ENCODE measurements at places on chromosomes 16 and 17. TPM values are rescaled to one million over a fixed set of nuclear protein-coding genes. Genes with fewer than 3 reads are reported as not detected.

GRCh38 chr16:74034200-74034599 lies 262.4 kb upstream of the PSMD7 start:
- no peaks in the 10 kb centered on the region for H3K36me3 ChIP-seq
- H3K27me3 ChIP-seq = peaks cover 2% of the 10 kb centered on the region
- no peak overlapping the region for H3K27ac ChIP-seq
- H3K4me3 ChIP-seq = no peak overlapping the region

DNA sequence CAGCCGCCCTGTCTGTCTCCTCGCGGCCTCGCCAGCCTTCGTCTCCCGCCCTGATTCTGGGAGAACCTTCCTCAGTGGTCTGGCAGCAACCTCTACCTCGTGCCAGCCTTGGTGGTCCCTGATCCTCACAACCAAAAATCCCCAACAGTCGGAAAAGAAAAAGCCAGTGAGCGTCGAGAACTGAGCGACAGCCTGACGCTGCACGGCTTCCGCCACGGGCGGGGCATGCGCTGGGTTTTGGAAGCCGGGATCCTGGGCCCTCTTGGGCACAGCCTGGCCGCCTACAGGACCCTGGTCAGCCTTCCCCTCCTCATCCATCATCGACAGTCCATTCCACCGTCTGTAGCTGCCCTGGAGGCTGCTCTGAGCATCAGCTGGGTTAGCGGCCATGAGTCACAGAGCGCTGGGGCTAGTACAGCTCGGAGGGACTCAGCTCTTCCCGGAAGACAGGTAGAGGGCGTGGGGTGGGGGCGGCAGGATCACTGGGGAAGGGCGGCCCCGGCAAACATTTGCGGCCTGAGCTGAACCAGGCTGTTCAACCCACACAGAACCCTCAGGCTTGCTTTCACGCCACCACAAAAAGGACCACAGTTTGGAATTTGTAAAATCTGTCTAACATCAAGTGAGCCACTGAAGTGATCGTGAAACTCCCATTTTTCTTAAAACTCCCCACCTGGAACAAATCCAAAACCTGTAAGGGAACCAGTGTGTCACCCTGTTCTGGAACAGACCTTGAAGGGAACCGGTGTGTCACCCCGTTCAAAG lies 55.4 kb upstream of the DOC2B start:
- peaks cover 6% of the 10 kb centered on the region for H3K27me3 ChIP-seq
- H3K27ac ChIP-seq = no peak overlapping the region
- H3K36me3 ChIP-seq = no peaks in the 10 kb centered on the region
- no peak overlapping the region for H3K4me3 ChIP-seq
- no peak for DNase-seq

- H3K27ac ChIP-seq = peak overlapping the region; percentile 63
- peaks cover 29% of the 10 kb centered on the region for H3K36me3 ChIP-seq
These were observed 362.0 kb downstream of the SEC14L1 start for GRCh38 chr17:77502626-77503292.

DNA sequence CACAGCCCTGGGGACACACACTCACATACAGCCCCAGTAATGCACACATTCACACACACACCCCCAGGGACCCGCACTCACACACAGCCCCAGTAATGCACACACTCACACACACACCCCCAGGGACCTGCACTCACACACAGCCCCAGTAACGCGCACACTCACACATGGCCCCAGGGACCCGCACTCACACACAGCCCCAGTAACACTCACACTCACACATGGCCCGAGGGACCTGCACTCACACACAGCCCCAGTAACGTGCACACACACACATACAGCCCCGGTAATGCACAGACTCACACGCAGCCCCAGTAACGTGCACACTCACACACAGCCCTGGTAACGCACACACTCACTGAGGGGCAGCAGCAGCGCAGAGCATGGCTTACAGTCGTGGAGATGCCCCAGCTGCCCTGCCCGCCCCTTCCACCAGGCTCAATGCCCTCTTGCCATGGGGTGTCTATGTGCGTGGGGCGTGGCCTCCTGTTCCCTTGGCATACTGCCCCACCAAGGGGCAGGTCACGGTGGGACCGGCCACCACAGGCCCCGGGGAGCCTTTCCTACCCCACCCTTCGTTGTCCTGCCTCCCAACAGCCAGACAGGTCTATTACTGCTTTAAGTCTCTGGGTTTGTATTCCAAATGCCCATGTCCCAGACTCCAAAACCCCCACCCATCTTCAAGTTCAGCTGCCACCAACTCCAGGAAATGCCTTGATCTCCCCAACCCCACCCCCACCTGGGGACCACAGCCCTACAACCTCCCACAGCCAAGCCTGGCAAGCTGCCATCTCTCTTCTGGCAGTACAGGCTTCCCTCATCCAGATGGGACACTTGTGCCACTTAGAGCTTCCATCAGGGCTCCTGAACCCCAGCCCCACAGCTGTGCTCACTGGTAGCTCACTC lies 2.7 kb downstream of the CCDC102A start:
- H3K27ac ChIP-seq = peak overlapping the region; percentile 84
- peak; percentile 47 for DNase-seq
- H3K36me3 ChIP-seq = peaks cover 4% of the 10 kb centered on the region
- peak overlapping the region; percentile 81 for H3K4me3 ChIP-seq
- H3K27me3 ChIP-seq = no peaks in the 10 kb centered on the region
- H3K4me1 ChIP-seq = peaks cover 76% of the 10 kb centered on the region

DNA sequence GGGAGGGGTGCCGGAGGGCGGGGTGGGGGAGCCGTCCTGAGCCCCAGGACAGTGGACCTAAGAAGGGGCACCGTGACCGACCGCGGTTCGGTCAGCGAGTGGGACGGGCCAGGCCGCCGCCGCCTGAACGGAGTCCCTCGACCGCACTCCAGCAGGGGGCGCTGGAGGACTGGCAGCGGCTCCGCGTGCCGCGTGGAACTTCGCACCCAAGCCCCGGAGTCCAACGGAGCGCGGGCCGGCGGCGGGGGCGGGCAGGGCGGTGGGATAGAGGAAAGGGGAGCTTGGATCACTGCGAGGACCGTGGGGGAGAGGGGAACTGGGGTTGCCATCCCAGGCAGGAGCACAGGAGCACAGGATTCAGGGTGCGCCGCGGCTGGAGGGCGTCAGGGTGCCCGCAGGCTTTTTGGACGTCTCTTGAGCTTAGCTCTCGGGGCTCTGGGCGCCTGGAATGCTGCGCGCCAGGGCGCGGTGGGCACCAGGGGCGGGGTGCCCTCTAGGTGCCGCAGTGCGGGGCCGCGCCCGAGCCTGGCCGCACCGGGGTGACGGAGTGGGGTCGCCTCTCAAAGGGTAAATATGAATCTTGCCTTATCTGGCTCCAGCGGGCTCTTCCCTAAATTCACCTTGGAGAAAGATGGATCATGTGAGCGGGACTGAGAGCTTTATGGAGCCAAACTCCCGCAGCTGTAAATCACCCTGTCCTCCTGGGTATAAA lies 379 bp upstream of the OTOP2 start:
- no peak overlapping the region for H3K27ac ChIP-seq
- no peaks in the 10 kb centered on the region for H3K36me3 ChIP-seq
- peaks cover 10% of the 10 kb centered on the region for H3K4me1 ChIP-seq
- peak; percentile 76 for DNase-seq
- H3K4me3 ChIP-seq = no peak overlapping the region
- peaks cover 39% of the 10 kb centered on the region for H3K27me3 ChIP-seq

DNA sequence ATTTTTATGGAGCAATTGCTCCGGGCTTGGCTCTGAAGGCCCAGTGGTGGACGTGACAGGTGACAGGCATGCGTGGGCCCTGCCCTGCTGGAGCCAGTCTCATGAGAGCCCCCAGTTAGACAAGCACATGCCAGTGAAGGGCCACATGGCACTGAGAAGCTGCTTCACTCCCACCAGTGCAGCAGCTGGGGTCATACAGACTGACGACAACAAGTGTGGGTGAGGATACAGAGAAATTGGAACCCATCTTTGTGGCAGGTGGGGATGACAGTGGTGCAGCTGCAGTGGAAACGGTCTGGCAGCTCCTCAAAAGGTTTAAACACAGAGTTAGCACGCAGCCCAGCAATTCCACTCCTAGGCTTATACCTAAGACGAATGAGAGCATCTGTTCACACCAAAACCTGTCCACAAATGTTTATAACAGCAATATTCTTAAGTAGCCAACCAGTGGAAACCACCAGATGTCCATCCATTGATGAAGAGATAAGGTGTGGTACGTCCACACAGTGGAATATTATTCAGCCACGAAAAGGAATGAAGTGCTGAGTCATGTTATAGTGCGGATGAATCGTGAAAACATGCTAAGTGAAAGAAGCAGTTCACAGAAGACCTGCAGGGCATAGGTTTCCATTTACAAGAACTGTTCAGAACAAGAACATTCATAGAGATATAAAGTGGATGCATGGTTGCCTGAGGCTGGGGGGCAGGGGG lies 12.5 kb upstream of the CIBAR2 start:
- H3K4me1 ChIP-seq = peaks cover 12% of the 10 kb centered on the region
- H3K4me3 ChIP-seq = no peak overlapping the region
- no peak for DNase-seq
- no peaks in the 10 kb centered on the region for H3K27me3 ChIP-seq
- no peaks in the 10 kb centered on the region for H3K36me3 ChIP-seq
- no peak overlapping the region for H3K27ac ChIP-seq

- DNase-seq = no peak
- H3K27ac ChIP-seq = no peak overlapping the region
- H3K36me3 ChIP-seq = no peaks in the 10 kb centered on the region
- no peak overlapping the region for H3K4me3 ChIP-seq
- H3K27me3 ChIP-seq = peaks cover 11% of the 10 kb centered on the region
These were observed 74.4 kb downstream of the CCT6B start for GRCh38 chr17:34886831-34887230.

- H3K4me1 ChIP-seq = peaks cover 21% of the 10 kb centered on the region
- H3K4me3 ChIP-seq = no peak overlapping the region
- DNase-seq = no peak
- H3K27me3 ChIP-seq = no peaks in the 10 kb centered on the region
These were observed 7.9 kb upstream of the TMIGD1 start for GRCh38 chr17:30341703-30342249.

DNA sequence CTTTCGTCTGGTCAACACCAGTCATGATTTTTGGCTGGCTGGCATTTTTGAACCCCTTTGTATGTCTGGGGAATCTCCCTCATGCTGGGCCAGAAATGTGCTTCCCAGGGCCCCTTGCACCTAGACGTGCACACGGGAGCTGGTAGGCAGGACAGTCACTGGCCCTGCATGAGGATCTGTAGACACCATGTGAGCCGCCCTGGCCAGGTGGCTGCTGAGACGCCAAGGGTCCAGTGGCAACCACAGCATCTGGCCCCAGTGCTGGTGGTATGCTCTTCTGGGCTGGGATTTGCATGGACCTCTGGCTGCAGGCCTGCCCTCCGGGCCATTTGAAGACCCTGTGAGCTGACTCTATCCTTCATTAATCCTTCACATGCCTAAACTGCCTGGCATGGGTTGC lies 67.5 kb downstream of the NT5M start:
- H3K27me3 ChIP-seq = no peaks in the 10 kb centered on the region
- H3K4me3 ChIP-seq = no peak overlapping the region
- DNase-seq = no peak
- no peak overlapping the region for H3K27ac ChIP-seq
- no peaks in the 10 kb centered on the region for H3K36me3 ChIP-seq
- no peaks in the 10 kb centered on the region for H3K4me1 ChIP-seq

DNA sequence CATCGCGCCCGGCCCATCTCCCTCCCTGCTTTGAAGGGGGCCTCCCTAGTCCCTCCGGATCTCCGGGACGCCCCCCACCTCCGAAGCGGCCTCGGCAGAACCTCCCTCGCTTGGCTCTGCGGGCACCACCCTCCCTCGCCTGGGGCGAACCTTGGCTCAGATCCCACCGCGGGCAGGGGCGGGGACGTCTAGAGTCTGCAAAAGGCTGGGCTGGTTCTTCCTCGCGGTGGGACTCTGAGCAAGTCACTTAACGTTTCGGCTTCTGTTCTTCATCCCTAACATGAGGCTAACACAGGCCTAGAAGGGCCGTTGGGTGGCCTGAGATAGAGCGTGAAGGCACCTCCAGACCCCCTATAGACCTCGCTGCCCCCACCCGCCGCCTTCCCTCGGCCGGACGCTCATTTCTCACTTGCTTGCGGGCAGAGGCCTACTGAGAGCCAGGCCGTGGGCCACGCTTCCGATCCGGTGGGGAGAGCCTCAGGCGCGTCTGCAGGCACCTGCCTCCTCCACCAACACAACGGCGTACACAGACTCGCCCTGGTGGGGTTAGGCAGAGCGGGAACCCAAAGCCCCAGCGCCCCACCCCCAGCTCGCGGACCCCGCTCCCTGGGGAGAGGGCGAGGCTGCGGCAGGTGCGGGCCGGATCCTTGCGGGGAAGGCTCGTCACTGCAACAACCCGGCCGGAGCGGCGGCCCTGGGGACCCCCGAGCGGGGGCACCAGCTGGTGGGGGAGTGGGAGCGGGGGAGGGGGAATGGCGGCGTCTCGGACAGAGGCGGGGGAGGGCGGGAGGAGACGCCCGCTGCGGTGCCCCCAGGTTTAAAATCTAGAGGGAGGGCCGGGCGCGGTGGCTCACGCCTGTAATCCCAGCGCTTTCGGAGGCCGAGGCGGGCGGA lies 5.4 kb downstream of the MYO1C start:
- H3K27me3 ChIP-seq = peaks cover 3% of the 10 kb centered on the region
- peaks cover 22% of the 10 kb centered on the region for H3K4me1 ChIP-seq
- peak; percentile 92 for DNase-seq
- no peaks in the 10 kb centered on the region for H3K36me3 ChIP-seq
- peak overlapping the region; percentile 79 for H3K27ac ChIP-seq

DNA sequence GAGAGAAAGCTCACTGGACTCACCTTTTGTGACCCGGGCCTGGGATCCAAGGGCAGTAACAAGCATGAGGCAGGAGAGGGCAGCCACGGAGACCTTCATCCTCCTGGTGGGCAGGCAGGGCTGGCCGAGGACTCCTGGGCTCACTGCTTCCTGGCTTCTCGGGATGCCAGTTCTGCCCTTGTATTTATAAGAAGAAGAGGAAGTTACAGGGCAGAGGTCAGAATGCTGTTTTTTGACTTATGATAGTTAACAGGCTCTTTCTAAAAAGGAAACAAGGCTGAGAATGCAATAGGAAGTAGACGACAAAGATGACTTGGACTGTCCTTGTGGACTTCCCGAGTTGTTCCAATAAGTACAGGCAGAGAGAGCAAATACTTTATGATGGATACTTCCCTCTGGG lies at the start of gene CCL23:
CCL23 (minus strand) TSS at position 174 of the 400 bp plus-strand sequence; CDS start at position 99, 75 bp downstream.
- no peak for DNase-seq
- peaks cover 27% of the 10 kb centered on the region for H3K27me3 ChIP-seq
- H3K4me3 ChIP-seq = no peak within 1 kb of the TSS

The CD300LF gene
- total RNA-seq = not detected

The MPRIP gene
- 135 TPM for total RNA-seq

The SULT1A2 gene
- 1.0 TPM for total RNA-seq

The HS3ST2 gene
- not detected for total RNA-seq

The WSCD1 gene
- not detected for total RNA-seq

The CCL7 gene
- not detected for total RNA-seq

The HOXB5 gene
- not detected for total RNA-seq

The CLEC18B gene
- total RNA-seq = 0.22 TPM

The IRX3 gene
- total RNA-seq = not detected

The CTRB2 gene
- total RNA-seq = not detected

All from activated CD8-positive, alpha-beta T cell treated with anti-CD3 and anti-CD28 coated beads for 36 hours (primary cell).